Psoas muscle (tissue), 8 donors: ENCODE measurements at places on chromosomes 12 and 14.
A peak's percentile ranks its signal among the peaks of the same experiment; 100 is the strongest.

DNA sequence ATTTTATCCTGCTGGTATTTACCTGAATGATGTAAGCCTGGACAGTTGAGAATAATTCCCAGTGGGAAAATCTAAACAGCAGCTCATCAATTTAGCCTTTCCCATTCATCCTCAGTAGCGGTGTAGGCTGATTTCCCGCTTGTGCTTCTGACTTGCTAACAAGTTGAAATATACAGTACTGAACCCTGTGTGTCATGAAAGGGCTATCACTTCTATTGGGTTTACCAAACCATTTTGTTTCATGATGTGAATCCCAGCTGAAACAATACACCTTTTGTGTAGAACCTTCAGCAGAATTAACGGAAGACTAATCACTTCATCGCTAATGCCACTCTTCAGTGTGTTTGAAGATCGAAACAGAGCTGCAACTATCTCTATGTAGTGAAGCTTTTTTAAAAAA is 88.4 kb downstream of the POLR3B start:
- no peaks in the 10 kb centered on the region for H3K27me3 ChIP-seq
- no peak overlapping the region for H3K4me3 ChIP-seq
- no peak overlapping the region for H3K27ac ChIP-seq

- peak overlapping the region; percentile 82 for H3K27ac ChIP-seq
- H3K36me3 ChIP-seq, result no peaks in the 10 kb centered on the region
- H3K4me1 ChIP-seq, result peaks cover 42% of the 10 kb centered on the region
Measured at GRCh38 chr14:77024171-77024691, 4.3 kb downstream of the IRF2BPL start.

DNA sequence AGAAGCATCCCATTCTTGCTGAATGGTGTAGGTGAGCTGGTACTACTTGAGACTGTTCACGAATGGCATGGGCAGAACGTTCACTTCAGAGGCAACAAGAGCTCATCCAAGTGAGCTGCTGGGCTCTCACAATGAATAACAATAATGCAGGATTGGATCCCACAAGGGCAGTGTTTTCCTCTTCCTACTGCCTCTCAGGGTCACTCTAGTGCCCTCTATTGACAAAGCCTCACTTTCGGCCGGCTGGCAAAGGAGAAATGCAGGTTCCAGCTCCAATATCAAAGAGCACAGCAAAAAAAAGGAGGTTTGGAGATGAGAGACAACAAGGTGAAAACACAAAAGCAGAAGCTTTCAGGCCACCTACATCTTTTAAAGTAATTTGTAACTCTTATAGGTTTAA is 74.6 kb upstream of the MYF6 start:
- no peak overlapping the region for H3K4me3 ChIP-seq
- no peaks in the 10 kb centered on the region for H3K36me3 ChIP-seq
- DNase-seq, result peak; percentile 49
- peaks cover 38% of the 10 kb centered on the region for H3K4me1 ChIP-seq

GRCh38 chr12:27206801-27207502 is 37.1 kb upstream of the STK38L start:
- H3K36me3 ChIP-seq, result no peaks in the 10 kb centered on the region
- H3K27me3 ChIP-seq, result no peaks in the 10 kb centered on the region
- no peak overlapping the region for H3K27ac ChIP-seq
- no peaks in the 10 kb centered on the region for H3K4me1 ChIP-seq
- no peak for DNase-seq
- no peak overlapping the region for H3K4me3 ChIP-seq

- H3K27ac ChIP-seq, result no peak overlapping the region
- H3K4me1 ChIP-seq, result no peaks in the 10 kb centered on the region
- no peak overlapping the region for H3K4me3 ChIP-seq
- DNase-seq, result no peak
Measured at GRCh38 chr12:90244232-90244631, 535.6 kb upstream of the ATP2B1 start.

DNA sequence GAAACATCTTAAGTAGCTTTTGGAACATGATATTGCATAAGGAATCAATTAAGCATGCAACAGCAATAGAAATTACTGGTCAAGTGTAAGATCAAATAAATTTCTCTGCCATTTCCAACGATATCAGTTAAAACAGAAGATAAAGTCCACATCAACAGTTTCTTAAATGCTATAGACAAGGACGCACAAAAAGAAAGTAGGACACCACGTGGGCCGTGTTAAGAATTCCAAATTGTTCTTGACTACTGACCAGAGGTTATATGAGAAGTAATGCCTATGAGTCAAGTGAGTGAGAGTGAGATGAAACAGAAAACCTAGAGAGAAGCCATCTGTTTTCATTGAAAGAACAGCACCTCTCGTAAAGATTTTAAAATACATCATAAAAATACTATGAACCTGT is 318.2 kb downstream of the TMEM117 start:
- no peaks in the 10 kb centered on the region for H3K27me3 ChIP-seq
- peaks cover 13% of the 10 kb centered on the region for H3K4me1 ChIP-seq
- H3K36me3 ChIP-seq, result no peaks in the 10 kb centered on the region
- DNase-seq, result no peak

- no peak overlapping the region for H3K4me3 ChIP-seq
- H3K27me3 ChIP-seq, result no peaks in the 10 kb centered on the region
- no peaks in the 10 kb centered on the region for H3K4me1 ChIP-seq
- H3K27ac ChIP-seq, result no peak overlapping the region
- no peaks in the 10 kb centered on the region for H3K36me3 ChIP-seq
- DNase-seq, result no peak
Measured at GRCh38 chr12:59874781-59875180, 279.0 kb downstream of the SLC16A7 start.

DNA sequence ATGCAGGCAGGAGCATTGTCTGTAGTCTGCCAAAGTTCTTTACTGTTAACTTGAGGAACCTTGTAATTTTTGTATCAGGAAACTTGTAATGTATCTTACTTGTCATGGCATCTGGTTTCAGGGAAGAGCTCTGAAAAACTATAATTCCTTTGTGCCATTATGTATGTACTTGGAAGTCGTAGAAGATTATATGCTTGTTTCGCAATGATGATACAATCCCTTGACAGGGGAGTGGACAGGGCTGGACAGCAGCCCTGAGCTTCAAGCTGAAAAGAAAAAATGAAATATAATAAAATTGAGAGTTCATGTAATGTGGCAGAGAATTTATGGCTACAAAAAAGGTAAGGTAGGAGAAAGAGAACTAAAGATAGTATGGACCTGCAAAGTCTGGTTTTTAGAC is 7.4 kb upstream of the DLGAP5 start:
- H3K27ac ChIP-seq, result no peak overlapping the region
- DNase-seq, result no peak
- H3K4me1 ChIP-seq, result no peaks in the 10 kb centered on the region
- no peaks in the 10 kb centered on the region for H3K27me3 ChIP-seq
- H3K4me3 ChIP-seq, result no peak overlapping the region

GRCh38 chr12:627863-628741 is 35.1 kb downstream of the NINJ2 start:
- H3K36me3 ChIP-seq, result no peaks in the 10 kb centered on the region
- peak overlapping the region; percentile 74 for H3K27ac ChIP-seq
- peaks cover 43% of the 10 kb centered on the region for H3K4me1 ChIP-seq
- peak; percentile 91 for DNase-seq

- H3K27ac ChIP-seq, result peak overlapping the region; percentile 23
- H3K4me3 ChIP-seq, result no peak overlapping the region
- DNase-seq, result no peak
- peaks cover 6% of the 10 kb centered on the region for H3K36me3 ChIP-seq
- H3K27me3 ChIP-seq, result no peaks in the 10 kb centered on the region
Measured at GRCh38 chr14:73576391-73576790, 7.4 kb downstream of the ACOT2 start.

GRCh38 chr14:88562532-88562830 is 356 bp upstream of the ZC3H14 start:
- H3K27ac ChIP-seq, result peak overlapping the region; percentile 85
- no peaks in the 10 kb centered on the region for H3K27me3 ChIP-seq
- peaks cover 9% of the 10 kb centered on the region for H3K4me1 ChIP-seq
- H3K36me3 ChIP-seq, result peaks cover 11% of the 10 kb centered on the region
- no peak for DNase-seq

- no peaks in the 10 kb centered on the region for H3K27me3 ChIP-seq
- no peak for DNase-seq
- H3K27ac ChIP-seq, result peak overlapping the region; percentile 94
Measured at GRCh38 chr12:2811801-2812200, 667 bp upstream of the ITFG2 start.

DNA sequence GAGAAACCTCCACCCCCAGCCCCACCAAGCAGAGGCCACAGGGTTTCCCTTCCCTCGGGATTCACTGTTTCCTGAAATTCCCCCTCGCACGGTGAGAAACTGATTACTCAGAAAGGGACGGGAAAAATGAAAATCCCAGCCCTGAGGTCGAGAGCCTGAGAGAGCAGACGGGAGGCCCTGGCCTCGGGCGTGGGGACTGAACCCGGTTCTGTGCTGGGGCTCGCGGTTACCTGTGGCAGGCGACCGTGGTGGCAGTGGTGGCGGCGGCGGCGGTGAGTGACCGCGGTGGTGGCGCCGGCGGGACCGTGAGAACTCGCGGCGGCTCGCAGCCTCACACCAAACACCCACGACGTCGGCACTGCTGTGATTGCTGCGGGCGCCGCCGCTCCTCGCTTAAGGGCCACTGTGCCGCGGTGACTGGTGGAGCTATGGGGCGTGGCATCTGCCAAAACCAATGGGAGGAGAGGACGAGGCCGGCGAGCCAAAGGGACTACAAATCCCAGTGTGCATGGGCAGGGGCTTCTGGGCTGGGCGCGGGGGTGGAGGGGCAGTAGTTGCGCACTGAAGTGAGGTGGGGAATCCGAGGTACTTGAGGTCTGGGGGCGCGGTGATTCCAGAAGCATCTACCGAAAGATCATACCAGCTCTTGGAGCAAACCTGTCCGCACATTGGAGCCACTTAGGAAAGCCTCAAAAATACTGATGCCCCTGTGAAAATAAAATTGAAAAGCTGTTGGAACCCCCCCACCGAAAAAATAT is at the start of gene LGMN:
TSS of gene LGMN (minus strand) at position 369 of the 758 bp plus-strand sequence. CDS start 15,841 bp downstream, outside the sequence.
- H3K36me3 ChIP-seq, result peaks cover 1% of the 10 kb centered on the region
- peaks cover 7% of the 10 kb centered on the region for H3K4me1 ChIP-seq
- DNase-seq, result peak; percentile 98
- peak within 1 kb of the TSS; percentile 88 for H3K27ac ChIP-seq

DNA sequence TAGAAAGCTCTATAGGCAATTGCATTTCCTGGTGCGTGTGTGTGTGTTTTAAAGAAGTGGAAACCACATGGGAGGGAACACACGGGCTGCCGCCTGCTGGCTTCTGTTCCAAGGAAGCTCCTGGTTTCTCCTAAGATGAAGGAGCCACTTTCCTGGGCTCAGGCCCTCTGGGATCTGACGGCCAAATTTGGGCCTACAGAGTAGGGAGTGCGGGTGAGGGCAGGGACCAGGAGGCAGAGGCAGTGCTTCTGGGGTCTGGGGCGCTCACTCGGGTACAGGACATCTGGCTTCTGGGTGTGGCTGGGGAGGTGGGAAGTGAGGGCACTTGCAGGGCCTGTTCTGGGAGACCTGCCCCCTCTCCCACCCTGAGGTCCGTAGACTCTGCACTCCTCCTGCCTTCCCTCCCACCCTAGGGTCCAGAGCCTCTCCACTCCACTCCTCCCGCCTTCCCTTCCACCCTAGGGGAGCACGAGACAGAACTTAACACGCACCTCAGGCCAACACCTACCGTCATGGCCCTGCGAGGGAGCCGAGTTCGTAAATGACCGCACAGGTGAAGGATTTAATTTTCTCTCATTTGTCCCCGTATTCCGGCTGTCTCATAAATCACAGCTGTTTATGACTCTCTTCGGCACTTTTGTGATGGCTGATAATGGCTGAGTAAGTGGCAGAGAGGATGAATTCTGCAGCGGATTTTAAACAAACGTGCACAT is 127.7 kb downstream of the KIF26A start:
- H3K4me3 ChIP-seq, result no peak overlapping the region
- no peak for DNase-seq
- no peaks in the 10 kb centered on the region for H3K4me1 ChIP-seq
- H3K36me3 ChIP-seq, result no peaks in the 10 kb centered on the region

DNA sequence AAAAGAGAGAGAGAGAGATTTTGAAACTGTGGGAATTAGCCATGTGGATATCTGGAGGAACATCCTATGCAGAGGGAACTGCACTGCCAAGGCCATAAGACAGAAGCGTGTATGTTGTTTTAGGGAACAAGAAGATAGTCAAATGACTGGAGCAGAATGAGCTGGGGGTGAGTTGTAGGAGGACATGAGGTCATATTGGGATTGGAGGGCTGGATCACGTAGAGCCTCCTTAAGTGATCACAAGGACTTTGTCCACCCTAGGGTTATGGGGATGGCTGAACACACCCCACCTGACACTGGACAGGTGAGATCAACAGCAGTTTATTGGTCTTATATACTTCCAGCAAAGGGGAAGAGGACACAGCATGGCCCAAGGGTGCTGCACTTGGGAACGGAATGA is 8.2 kb upstream of the CGRRF1 start:
- no peaks in the 10 kb centered on the region for H3K27me3 ChIP-seq
- no peaks in the 10 kb centered on the region for H3K36me3 ChIP-seq
- H3K4me3 ChIP-seq, result no peak overlapping the region

DNA sequence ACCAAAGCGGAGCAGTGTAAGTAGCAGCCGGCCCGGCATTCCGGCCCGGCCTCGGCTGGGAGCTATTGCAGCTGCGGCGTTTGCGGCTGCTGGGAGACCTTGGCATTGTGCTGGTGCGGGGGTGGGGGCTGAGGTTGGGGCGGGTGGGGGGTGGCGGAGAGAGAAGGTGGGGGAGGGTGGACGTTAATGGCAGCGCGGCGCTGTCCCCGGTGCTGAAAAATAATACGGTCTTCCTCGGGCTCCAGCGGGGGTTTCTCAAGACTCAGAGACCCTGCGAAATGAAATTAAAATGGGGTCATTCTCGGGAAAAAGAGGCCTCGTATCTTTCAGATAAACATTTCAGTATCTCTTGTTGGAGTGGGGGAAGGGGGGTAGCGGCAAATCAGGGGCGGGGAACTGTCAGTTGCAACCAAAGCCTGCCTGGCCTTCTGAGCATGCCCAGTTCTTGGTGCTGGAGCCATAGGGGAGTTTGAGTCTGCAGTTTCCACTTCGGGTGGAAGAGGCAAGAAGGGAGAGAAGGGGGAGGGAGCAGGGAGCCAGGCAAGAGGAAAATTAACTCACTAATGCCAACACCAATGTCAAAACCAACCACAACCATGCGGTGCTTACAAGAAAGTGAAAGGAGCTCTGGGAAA is 414 bp downstream of the UNC79 start:
- H3K27me3 ChIP-seq, result peaks cover 6% of the 10 kb centered on the region
- no peaks in the 10 kb centered on the region for H3K4me1 ChIP-seq
- H3K27ac ChIP-seq, result no peak overlapping the region
- no peak overlapping the region for H3K4me3 ChIP-seq
- H3K36me3 ChIP-seq, result no peaks in the 10 kb centered on the region
